ENCODE measurements at places on chromosomes 4 and X.
A peak's percentile ranks its signal among the peaks of the same experiment; 100 is the strongest.

DNA sequence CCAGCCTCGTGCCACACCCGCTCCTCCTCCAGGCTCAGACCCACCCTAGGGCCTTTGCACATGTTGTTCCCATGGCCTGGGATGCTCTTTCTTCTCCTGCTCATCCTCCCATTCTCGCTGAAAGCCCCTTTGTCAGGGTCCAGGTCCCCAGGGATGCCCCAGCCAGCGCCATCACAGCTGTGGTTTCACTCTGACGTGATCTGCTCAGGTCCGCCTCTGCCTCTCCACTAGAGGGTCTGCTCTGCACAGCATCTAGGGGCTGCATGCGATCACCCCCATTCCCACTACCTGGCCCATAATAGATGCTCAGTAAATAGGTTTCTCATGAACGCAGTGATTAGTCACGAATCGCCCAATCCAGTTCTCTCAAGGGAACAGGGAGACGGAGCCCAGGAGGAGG is 222.5 kb downstream of the AFAP1 start:
- DNase-seq = no peak

GRCh38 chrX:69285401-69285877 is 120.2 kb upstream of the PJA1 start:
- DNase-seq = no peak

DNA sequence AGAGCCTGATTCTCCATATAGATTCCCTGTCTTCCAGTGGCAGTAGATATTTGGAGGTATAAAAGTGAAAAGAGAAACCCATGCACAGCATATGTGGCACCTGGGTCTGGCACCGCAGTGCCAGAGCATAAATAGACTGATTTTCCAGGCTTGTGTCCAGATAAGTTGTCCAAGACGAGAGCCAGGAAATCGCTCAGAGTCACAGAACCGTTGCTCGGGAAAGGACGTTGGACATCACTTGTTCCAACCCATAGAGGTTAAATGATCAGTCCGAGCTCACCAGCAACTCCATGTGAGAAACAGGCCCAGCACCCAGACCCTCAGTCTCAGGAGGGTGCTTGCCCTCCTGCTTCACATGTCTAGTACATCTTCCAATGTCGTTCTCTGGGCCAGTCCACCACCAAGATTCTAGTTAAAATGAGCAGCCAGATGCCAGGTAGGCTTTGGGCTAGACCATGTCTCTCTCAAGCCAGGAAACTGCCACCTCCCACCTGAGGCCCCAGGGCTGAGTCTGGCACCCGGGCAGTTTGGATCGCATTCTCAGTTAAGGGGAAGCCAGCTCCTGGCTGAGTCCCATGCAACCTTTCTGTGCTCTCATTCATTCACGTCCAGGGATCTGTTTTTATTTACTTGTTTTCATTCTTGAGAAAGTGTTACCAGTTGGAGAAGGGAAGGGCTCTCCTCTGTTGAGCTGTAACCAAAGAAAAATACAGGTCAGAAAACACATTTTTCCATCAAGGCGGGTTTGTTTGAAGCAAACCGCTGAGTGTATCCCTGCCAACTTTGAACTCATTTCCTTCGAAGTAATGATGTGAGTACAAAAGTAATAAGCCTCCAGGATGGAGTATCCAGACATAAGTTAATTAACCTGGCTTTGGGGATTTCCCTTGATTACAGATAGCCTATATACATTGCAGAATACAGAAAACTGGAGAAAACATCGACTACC is 91.7 kb downstream of the PHOX2B start:
- DNase-seq = peak; percentile 82

DNA sequence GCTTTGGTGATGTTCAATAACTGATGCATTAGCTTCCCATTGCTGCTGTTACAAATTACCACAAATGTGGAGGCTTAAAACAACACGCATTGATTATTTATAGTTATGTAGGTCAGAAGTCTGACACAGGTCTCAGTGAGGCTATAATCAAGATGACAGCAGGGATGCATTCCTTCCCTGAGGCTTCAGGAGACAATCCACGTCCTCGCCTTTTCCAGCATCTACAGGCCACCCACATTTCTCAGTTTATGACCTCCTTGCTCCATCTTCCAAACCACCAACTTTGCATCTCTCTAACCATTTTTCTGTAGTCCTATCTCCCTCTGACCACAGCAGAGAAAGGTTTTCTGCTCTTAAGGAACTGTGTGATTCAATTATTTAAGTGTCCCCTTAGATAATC is 92.5 kb downstream of the GASK1B start:
- no peak for DNase-seq

DNA sequence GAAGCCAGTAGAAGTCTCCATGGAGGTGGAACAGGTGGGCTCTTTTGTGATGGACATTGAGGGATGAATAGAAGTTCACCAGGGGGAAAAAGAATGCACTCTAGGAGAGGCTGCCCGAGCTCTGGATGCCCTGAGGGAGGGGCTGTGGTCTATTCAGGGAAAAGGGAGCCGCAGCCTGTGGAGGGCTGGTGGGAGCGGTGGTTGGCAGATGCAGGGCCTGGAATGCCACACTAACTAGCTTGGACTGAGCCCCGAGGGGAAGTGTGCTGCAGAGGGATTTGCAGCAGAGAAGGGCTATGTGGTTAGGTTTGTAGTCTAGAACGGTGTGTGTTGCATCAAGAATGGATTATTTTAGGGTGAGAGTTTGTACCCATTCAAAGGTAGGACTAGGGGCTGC is 29.5 kb upstream of the PSAPL1 start:
- DNase-seq = no peak

DNA sequence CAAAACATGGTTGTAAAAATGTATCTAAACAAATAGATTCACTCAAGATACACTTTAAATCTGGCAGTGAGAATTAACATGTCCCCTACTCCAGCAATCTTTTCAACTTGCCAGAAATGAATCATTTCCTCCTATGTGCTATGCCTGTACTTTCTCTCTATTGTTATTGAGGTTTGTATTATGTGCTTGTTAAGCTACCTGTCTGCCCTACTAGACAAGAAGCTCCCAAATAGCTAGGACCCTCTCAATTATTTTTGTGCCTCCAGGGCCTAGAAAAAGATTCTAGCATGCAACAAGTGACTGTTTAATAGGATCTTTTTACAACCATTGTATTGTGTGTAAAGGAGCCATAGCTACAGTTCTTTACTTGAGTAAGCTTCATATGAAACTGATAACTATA is 3.5 kb upstream of the SAP30 start:
- peak; percentile 23 for DNase-seq

Measured in cerebellar cortex (tissue), 1 donor.